ENCODE measurements at places on chromosomes 4 and X. TPM values are rescaled to one million over a fixed set of nuclear protein-coding genes. Genes with fewer than 3 reads are reported as not detected.

LEF1 gene
- polyA plus RNA-seq: 97.1 TPM

GRCh38 chrX:44975666-44976263 lies 102.8 kb downstream of the KDM6A start:
- DNase-seq: no peak

DNA sequence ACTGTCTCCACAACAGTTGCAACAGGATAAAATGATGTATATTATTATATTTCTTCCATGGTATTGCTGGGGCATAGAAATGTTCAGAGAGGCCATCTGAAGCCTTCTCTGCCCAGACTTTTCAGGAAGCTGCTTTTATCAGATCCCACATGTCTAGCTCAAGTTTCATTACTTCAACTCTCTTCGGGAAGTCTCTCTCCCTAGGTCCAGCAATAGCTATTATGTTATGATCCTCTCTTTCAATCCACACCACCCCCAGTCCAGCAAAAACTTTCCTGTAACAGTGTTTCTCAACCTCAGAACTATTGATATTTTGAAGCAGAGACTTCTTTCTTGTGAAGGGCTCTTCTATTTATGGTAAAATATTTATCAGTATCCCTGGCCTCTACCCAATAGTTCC lies 44.9 kb downstream of the CXCL1 start:
- DNase-seq: no peak

MAGEA11 gene
- not detected for polyA plus RNA-seq

MAGEA1 gene
- polyA plus RNA-seq: not detected

GRCh38 chrX:13655674-13656073 lies 2.7 kb downstream of the TCEANC start:
- no peak for DNase-seq

- no peak for DNase-seq
These were observed 509.6 kb downstream of the MID1IP1 start for GRCh38 chrX:39310891-39311290.

- no peak for DNase-seq
These were observed 1285.5 kb downstream of the STIM2 start for GRCh38 chr4:28146191-28146590.

GRCh38 chr4:15964159-15964558 lies 1.2 kb upstream of the FGFBP2 start:
- no peak for DNase-seq

BTC gene
- polyA plus RNA-seq: 6.9 TPM

AMER1 gene
- 12.7 TPM for polyA plus RNA-seq

TBC1D9 gene
- 29.1 TPM for polyA plus RNA-seq

FGFBP2 gene
- not detected for polyA plus RNA-seq

DNA sequence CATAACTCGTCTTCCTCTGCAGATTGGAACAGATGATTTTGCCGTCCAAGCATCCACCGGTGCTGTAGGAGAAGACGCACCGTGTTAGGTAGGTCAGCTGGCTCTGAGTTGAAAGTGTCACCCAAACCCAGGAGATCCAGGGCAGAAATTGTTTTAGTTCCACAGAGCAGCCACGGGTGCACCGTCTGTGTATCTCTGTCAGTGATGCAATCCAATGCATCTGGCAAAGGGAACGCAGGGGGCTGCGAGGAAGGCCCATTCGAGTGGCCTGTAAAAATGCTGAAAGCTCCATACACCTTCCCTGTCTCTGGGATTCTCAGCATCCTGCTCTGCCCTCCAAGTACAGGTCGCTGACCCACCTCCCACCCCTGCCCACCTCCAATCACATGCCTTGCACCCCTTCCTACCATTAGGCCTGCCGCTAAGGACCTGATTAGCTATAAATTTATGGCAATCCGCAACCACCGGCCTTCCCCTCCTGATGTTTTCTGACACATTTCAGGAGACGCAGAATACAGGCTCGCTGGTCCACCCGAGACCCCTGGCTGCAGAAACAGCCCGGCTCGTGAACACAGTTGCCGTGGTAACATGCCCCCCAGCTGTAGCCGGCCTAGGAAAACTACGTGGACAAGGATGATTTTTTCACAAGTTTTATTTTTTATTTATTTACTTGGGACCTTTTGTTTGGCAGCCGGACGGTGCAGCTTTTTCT lies 39.7 kb upstream of the SHOX start:
- no peak for DNase-seq

GRCh38 chr4:13626492-13627177 lies 890 bp downstream of the BOD1L1 start:
- no peak for DNase-seq

DNA sequence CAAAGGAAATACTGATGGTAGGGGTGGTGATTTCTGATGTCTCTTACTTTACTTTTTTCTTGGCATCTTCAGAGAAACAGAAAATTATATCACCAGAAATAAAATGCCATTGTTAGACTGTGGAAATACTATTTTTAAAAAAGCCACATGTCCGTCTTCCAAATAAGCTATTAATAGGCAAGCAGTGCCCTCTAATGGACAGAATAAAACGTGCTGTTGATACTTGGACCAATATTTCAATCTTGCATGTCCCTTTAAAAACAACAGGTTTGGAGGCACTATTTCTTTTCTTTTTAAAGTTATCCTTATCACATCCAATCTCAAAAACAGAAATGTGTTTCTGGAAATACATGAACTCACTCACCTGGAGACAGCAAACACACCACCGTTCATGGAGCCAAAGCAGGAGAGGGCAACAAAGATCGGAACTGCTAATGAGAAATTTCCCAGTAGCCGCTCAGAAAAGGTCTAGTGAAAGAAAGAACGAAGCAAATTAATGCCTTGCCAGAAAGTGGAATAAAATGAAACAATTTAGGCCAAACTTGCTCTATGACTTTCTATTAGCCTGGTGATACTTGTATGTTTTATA lies 59.2 kb downstream of the SLC7A11 start:
- peak; percentile 63 for DNase-seq

- no peak for DNase-seq
These were observed 43.4 kb upstream of the KLF3 start for GRCh38 chr4:38620527-38621027.

- DNase-seq: no peak
These were observed 6.9 kb downstream of the FABP2 start for GRCh38 chr4:119315036-119315435.

DNA sequence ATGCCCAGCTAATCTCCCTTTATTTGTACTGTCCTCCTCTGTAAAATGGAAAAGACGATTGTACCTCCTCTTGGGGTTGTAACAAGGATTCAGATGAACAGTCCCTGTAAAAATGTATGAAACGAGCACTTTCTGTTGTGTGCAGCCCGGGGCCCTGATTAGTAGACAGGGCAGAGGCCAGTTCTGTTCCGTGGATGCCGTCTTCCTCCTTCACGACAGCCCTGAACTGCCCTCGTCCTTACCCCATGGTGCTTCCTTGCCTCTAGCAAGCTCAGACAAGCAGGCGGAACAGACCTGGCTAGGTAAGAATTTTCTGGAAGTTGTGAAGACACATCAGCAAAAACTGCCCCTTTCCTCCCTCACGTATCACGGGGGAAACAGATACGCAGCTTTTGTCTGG lies 22.3 kb upstream of the TADA2B start:
- no peak for DNase-seq

CHIC2 gene
- polyA plus RNA-seq: 27.9 TPM

DNA sequence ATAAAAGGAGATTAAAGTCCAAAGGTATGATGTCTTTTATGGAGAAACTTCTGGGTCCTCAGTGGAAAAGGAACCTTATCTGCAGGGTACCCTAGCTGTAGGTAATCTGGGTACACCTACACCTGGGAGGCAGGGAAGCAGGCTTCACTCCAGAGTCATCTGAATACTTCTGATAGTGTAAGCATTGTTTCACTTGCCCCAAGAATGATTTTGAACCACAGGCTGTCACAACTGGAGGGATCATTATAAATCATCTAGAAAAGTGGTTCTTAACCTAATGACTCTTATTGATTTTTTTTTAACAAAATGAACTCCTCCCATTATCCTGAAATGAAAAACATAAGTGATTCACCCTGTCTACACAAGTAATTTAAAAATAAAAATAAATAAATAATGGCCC lies 44.0 kb upstream of the STK26 start:
- DNase-seq: no peak

MTMR8 gene
- 2.5 TPM for polyA plus RNA-seq

CPE gene
- polyA plus RNA-seq: 488 TPM

DNA sequence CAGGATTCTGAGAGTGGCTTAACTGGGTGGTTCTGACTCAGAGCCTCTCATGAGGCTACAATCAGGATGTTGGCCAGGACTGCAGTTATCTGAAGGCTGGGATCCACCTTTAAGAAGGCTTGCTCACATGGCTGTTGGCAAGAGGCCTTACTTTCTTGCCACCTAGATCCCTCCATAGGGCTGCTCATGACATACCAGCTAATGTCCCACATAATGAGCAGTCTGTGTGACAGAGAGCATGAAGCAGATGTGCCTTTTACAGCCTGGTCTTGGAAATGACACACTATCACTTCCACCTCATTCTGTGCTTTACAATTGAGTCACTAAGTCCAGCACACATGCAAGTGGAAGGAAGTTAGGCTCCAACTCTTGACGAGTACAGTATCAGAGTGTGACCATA lies 4.3 kb upstream of the RBM3 start:
- no peak for DNase-seq

DCAF12L2 gene
- 1.9 TPM for polyA plus RNA-seq

DNA sequence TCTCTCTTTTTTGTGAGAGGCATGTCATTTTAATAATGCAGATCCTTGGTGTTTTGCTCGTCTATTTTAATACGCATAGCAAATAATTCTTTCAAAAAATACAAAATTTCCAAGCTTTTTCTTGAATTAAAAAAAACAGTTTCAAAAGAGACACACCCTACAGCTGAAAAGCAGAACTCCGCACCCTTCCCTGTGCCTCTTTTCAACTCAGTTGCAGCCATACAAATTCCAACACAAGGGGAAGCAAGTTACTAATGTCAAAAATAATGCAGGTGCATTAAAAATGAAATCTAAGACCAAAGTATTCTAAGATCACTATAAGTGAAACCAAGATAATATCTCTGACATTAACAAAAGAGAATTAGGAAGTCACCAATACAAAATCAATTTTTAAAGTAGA lies 66.6 kb downstream of the NR3C2 start:
- no peak for DNase-seq

ACSL1 gene
- 60.1 TPM for polyA plus RNA-seq

SSX1 gene
- not detected for polyA plus RNA-seq

- no peak for DNase-seq
These were observed 12.5 kb upstream of the PLK4 start for GRCh38 chr4:127868196-127868595.

- DNase-seq: no peak
These were observed 1.3 kb downstream of the SH3TC1 start for GRCh38 chr4:8200302-8200975.

GRCh38 chr4:161642708-161643107 lies 521.1 kb downstream of the FSTL5 start:
- no peak for DNase-seq

TLR7 gene
- polyA plus RNA-seq: 0.56 TPM

DNA sequence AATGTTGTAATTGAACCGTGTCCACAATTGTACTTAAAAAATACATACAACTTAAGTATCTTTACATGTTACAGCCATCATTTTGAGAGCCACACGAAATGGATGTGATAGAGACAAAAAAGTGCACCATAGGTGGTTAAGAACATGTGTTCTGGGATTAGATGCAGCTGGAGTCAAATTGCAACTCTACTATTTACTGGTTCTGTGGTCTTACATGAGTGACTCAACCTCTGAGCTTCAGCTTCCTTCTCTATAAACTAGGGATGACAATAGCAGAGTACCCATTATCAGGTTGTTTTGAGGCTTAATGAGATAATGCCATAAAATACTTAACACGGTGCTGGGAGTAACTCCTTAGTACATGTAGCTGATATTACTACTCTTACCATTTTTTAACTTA lies 130.4 kb downstream of the IDS start:
- no peak for DNase-seq

DNA sequence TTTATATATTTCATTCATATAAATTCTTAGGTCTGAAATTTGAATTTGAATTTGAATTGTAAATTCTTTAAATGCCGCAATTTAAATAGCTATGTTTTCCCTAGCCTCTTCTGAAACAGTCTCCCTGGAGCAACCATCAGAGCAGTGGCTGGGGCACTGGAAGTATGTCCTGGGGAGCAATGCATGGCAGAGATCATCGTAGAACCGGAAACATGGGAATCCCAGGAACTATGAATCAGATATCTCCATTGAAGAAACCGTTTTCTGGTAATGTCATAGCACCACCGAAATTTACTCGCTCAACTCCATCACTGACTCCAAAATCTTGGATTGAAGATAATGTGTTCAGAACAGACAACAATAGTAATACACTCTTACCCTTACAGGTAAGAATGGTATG lies 4.9 kb downstream of the CPEB2 start:
- no peak for DNase-seq

TDO2 gene
- polyA plus RNA-seq: 4.8 TPM

- no peak for DNase-seq
These were observed 70.6 kb downstream of the ARSJ start for GRCh38 chr4:113908829-113909228.

DNA sequence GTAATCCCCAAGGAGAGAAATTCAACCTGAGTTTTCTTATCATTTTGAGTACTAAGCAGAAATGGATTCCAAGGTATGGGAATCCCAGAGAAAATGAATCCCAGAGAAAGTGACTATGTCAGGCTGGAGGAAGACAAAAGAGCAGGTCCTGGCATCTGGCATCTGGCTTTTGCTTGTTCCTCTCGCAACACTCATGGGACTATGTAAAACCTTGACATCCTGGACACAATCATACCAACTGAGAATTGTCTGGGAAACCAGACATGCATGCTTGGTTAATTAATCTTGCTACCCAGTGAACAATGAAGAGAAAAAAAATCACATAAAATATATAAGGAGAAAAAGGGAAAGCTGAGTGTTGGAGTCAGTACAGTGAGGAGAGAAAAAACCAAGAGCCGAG lies 12.9 kb downstream of the DCAF8L1 start:
- no peak for DNase-seq

PNMA5 gene
- polyA plus RNA-seq: 0.07 TPM

DNA sequence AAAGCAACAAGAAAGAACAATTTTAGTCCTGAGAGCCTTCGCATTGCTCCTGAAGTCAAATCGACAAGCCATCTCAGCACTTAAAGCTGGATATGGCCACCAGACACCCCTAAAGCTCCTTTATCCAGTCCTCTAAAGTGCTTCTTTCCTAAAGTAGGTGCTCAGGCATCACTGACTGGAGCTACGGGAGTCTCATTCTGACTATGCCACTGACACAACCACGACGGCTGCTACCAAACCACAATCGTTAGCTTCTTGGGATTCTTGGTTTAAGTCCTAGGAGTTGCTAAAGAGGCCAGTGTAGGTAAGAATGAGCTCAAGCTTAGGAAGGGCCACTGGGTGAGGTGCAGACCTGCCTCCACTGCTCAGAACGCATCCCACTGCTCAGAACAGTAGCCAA lies 1.0 kb downstream of the SLC10A6 start:
- DNase-seq: no peak

MAGEC2 gene
- polyA plus RNA-seq: not detected

DNA sequence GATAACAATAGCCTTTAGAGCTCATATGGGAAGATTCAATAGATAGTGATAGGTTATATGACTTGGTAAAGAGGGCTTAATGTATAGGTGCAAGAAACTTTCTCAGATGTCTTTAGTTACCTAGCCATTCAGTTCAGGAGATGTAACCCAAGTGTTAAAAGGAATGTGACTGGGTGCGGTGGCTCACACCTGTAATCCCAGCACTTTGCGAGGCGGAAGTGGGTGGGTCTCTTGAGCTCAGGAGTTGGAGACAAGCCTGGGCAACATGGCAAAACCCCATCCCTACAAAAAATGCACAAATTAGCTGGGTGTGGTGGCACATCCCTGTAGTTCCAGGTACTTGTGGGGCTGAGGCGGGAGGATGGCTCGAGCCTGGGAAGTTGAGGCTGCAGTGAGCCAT lies 7.9 kb downstream of the TET2 start:
- no peak for DNase-seq

GRCh38 chr4:112279882-112280315 lies 5.8 kb downstream of the TIFA start:
- DNase-seq: no peak

PWWP3B gene
- polyA plus RNA-seq: 2.8 TPM

TLR1 gene
- polyA plus RNA-seq: 3.8 TPM

Data from left renal pelvis (tissue), 4 donors.